Stimulated activated naive CD8-positive, alpha-beta T cell treated with anti-CD3 and anti-CD28 coated beads, Interleukin-15, amount 100 ng/mL, for 72 hours (primary cell): ENCODE measurements at places on chromosomes 12 and 14.

- DNase-seq, result peak; percentile 35
These were observed 24.0 kb downstream of the CCDC38 start for GRCh38 chr12:95918194-95918993.

GRCh38 chr12:62258941-62259630, 1.1 kb upstream of the USP15 start:
- no peak for DNase-seq

- DNase-seq, result no peak
These were observed 737.1 kb upstream of the FLRT2 start for GRCh38 chr14:84792722-84793410.

GRCh38 chr14:87805315-87805723, 187.7 kb downstream of the GALC start:
- DNase-seq, result peak; percentile 50

GRCh38 chr12:110821917-110822316, 24.9 kb upstream of the CCDC63 start:
- DNase-seq, result no peak

GRCh38 chr12:71695782-71696181, 9.9 kb downstream of the TMEM19 start:
- no peak for DNase-seq

- no peak for DNase-seq
These were observed 22.2 kb upstream of the PPP1R13B start for GRCh38 chr14:103869406-103870143.

GRCh38 chr12:84201976-84202375, 710.6 kb downstream of the SLC6A15 start:
- DNase-seq, result no peak

GRCh38 chr12:91991399-91992187, 154.1 kb downstream of the BTG1 start:
- DNase-seq, result no peak

DNA sequence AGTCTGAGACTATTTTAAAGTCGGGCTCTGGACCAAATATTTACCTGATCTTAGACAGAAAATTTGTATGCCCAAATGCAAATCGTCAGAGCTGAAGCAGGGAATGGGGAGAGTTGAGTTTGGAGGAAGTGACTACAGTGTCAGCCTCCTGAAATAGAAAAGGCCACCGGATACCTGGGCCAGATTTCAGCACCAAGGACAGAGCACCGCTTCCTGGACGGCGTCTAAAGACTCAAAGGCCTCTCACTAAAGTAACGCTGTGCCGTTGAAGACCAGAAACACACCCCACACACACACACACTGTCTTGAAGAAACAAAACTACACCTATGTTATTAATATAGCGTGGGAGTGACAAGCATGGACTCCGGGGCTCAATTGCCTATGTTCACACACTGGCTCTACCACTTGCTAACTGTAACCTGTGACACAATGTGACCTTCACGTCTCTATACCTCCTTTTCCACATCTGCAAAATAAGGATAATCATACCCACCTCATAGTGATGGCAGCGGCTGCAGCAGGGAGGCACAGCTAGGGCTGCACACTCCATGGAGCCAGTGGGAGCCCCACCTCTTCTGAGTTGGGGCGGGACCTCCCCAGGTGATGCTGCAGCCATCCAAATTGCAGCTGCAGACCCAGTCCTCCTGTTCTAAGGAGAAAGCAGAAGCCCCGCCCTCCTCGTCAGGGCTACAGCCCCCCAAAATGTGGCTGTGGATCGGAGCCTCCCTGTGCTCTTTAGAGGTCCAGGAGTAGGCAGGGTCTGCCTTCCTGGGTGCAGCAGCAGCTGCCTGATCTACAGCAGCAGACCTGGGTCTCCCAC, 35.6 kb downstream of the KRT76 start:
- peak; percentile 58 for DNase-seq

- DNase-seq, result no peak
These were observed 65.6 kb upstream of the DICER1 start for GRCh38 chr14:95222870-95223398.

- DNase-seq, result no peak
These were observed 437.4 kb upstream of the SOX5 start for GRCh38 chr12:24386836-24387235.

DNA sequence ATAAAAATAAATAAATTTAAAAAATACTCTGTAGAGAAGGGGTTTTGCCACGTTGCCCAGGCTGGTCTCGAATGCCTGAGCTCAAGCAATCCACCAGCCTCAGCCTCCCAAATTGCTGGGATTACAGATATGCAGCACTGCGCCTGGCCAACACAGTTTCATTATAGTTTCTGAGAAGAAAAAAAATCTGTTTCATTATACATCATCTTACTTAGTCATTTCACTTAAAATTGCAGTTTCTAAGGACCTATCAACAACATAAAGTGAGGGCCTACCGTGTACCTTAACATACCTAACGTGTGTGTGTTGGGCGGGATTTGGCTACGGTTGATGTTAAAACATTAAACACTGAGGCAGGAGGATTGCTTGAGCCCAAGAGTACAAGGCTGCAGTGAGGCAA, 28.3 kb downstream of the P2RX2 start:
- no peak for DNase-seq

DNA sequence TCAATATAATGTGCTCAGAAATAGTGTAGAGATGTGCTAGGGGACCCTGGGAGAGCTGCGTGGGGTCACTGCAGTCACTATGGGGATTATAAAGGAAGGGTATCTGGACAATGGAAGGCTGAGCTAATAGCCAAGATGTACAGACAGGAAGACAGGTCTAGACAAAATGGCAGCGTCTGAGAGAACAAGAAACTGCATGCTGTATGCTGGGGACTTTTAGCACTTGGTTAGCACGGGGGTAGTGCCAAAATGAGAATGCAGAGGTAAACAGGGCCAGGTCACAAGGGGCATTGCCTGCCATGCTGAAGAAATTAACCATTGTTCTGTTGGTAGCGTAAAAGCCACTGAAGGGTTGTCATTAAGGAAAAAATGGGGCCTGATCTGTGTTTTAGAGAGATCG, 308.2 kb downstream of the EMP1 start:
- no peak for DNase-seq

- DNase-seq, result no peak
These were observed 45.5 kb downstream of the CHST11 start for GRCh38 chr12:104502217-104502616.

DNA sequence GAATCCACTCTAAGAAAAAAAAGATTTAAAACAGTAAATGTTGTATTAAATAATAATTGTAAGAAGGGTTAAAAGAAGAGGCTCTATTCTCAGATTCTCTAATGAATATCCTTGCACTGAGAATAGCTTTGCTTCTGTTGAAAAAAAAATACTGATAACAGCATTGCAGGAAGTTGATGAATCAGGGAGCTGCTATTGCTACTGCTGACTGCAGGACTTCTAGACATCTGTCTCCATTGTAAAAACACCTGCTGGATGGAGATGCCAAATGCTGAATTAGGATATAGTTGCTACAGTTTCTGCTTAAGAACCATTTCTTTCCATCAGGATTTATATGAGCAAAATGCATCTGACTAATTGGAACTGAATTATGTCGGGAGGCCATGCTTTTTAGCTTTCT, 50.3 kb upstream of the ANP32D start:
- DNase-seq, result no peak

DNA sequence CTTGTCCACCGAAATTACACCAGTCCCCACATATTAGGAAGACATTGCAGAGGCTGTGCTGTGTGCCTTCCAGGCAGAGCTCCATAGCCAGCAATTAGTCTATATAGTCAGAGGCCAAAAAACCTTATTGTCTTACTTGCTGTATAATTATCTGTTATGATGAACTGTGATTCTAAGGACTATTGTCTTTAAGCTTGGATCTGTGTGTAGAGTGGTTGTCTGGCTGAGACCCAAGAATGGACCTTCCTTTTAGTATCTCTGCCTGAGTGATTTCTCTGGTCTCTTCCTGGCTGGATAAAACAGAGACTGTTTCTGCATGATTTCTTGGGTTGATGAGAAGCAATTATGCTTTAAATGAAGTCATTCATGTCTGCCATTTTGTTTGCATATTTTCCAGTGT, 465.3 kb downstream of the PRKD1 start:
- DNase-seq, result no peak

DNA sequence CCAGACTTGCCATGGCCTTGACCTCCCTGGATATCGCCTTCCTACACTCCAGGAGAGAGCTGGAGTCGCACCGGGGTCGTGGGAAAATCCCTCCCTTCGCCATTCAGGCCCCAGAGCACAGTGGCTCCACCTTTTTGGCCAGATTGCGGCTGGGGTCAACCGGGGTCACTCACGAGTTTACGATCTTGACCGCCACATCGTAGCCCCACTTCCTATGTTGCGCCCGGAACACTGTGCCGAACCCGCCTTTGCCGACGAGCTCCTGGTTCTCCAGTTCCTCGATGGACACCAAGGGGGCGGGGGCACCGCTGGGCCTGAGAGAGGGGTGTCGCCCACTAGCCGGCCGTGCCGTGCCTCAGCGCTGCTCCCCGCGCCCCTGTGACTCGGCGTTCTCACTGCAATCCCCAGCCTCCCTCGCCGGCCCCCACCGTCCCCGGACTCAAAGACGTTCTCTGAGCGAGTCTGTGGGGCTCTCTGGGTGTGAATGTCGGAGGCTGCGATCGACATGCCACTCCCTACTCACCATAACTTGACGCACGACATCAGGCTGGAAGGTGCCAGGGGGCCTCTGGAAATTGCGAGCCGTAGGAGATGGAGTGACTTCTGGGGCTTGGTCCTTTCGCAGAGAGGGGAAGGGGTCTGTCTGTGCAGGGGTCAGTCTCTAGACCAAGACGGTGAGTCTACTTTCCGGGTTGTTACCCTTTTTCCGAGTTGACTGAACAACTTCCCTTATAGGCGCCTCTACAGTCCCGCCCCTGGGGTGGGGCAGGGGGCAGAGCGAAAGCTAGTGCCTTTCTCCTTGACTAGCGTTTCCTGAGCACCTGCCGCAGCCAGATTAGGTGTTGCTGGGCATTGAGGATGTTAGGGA, at the start of gene RIPK3:
Gene RIPK3, minus strand, starts transcription at position 708 of the 868 bp plus-strand sequence. Its CDS starts 165 bp downstream, at position 543.
- DNase-seq, result peak; percentile 53

DNA sequence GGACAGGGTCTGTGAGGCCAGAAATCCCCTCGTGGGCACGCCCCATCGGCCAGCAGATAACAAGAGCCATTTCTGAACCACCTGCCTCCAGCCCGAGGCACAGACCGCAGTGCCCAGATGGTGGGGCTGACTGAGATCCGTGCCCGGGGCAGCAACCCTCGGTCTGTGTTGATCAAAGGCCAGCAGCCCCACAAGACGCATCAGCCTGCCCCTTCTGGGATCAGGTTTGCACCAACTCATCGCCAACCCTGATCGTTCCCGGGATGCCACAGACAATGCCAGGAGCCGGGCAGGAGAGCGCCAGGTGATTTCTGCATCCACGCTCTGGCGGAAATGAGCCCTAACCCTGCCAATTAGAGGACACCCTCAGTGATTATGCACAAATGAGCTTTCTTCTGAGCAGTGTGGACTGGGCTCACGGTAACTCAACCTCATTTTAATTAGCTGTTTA, 64.5 kb downstream of the TESC start:
- no peak for DNase-seq

DNA sequence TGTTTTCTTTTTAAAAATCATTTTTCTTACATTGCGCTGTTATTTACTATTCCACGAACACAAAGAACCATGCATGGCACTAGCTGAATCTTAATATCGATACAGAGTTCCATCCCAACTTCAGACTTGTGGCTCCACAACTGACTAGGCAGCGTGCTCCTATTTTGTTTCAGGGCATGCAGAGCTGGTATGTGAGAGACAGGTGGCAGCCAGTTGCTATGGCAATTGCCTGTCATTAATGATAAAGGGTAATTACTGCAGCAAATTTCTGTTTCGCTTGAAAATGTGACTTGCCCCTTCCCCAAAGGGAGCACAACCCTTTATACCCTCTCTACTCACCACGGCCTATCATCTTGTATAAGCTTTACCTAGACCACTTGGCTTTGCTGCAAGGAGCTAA, 113.1 kb upstream of the G2E3 start:
- DNase-seq, result no peak

DNA sequence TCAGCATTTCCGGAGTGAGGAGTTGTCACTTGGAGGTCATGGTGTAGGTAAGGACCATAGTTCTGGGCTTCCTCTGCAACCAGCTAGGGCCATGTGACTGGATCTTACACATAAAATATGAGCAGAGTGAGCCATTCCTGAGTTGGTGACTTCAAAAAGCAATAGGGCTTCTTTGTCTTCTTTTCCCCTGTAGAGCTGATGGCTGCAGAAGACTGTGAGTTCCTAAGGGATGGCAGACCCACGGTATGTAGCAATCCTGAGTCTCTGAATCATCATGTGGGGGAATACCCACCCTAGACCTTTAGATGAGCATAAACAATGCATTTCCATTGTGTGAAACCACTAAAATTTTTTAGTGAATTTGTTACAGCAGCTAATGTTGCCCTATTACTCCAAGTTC, 151.1 kb upstream of the TBX3 start:
- no peak for DNase-seq
